ENCODE measurements at places on chromosomes 6 and 20.

GRCh38 chr6:30157581-30157980, 3.4 kb downstream of the TRIM10 start:
- no peak for DNase-seq

GRCh38 chr6:163460307-163460782, 45.8 kb downstream of the QKI start:
- DNase-seq: peak; percentile 12

GRCh38 chr6:7832904-7833750, 77.5 kb downstream of the TXNDC5 start:
- DNase-seq: no peak

- no peak for DNase-seq
Measured at GRCh38 chr6:16273256-16273655, 34.9 kb downstream of the GMPR start.

DNA sequence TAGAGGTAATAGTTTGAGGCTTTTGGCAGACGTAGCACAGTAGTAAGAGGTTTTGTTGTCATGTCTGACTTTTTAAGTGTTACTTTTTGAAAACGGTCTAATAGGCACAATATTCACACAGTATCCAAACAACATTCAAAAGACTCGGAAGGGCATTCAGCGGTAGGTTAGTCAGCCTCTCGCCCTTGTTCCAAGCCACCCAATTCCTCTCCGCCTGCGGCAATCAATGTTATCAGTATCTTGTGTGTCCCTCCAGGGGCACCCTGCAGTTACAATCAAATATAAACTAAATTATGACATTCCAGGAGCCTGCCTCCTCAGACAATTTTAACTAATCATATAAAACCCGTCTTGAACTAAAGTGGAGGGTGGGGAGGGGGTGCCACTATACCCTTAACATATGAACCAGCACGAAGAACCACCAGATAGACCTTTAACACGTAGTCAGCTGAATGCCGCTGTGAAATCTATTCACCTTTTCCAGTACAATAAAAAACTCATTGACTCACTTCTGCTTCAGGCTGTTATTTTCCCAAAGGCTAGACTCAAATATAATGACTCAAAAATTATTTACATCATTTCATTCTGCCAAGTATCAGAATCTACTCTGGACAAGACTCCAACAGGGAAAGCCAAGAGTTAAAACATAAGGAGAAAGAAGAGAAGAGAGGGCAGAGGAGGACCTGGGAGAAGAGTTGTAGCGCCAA, 1.6 kb downstream of the TENT5A start:
- DNase-seq: no peak

DNA sequence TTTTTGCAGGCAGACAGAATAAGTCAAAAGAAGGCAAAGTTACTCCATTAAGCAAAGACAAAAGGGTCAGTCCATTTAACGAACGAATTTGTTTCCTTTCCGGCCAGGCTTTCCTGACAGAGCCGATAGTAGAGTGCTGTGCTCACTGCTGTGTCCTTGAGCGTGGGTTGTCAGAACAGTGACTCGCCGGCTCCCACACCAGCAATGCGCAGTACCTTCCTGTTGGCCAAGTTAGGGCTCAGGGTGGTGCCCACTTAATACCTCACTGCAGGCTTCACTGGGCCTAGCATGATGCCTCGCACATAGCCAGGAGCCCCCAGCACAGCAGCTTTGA, 294.7 kb downstream of the FOXC1 start:
- DNase-seq: no peak

GRCh38 chr20:42441864-42442331, 747.8 kb downstream of the PTPRT start:
- DNase-seq: no peak

GRCh38 chr20:2816030-2816582, at the start of gene TMEM239:
Gene TMEM239 (plus strand): TSS chr20:2816364. CDS start chr20:2816555, 191 bp downstream.
- no peak for DNase-seq

DNA sequence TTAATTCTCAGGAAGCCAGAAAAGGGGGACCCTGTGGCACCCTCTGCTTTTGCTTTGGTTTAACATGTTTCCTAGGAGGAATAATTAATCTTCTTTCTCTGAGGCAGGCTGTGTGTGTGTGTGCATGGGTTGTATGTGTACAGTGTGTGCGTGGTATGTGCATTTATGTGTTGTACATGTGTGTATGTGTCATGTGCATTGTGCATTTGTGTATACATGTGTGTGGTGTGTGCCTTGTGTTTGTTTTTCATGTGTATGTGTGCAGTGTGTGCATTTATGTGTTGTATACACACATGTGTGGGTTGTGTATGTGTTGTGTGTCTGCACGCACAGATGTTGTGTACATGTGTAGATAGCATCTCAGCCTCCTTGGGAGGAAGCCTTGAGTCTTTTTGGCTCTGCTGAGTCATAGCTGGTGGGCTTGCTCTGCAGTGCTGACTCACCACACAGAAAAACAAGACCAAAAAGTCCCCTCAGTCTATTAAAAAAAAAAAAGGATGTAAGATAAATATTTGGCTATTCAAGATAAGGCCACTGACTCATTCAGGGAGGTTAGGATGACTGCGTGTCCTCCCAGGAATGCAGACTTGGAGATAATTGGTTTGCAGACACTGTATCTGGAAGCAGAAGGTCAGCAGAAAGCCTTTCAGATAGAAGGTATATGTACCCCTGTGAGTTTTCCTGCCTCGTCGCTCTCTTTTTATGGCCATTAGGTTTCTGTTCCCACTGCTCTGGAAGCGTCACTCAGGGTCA, 58.6 kb downstream of the SYNJ2 start:
- DNase-seq: peak; percentile 64

DNA sequence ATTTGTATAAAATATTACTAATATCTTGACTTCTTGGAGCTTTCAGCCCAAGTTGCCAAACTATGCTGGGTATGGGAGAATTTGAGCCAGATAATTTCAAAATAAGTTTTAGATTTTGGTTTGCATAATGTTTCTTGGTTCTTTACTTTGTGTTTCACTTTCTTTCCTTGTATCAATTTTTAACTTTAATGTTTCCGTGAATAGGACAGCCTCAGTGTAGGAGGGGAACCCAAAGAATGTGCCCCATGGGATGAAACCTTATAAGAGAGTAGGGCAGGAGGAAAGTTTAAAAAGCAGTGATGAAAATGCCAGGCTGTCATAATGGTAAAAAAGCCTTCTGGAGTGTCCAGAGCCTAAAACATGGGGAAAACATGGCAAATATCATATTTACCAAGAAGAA, 252.4 kb upstream of the IRAK1BP1 start:
- DNase-seq: no peak

GRCh38 chr6:168888102-168888501, 365.5 kb downstream of the THBS2 start:
- no peak for DNase-seq

DNA sequence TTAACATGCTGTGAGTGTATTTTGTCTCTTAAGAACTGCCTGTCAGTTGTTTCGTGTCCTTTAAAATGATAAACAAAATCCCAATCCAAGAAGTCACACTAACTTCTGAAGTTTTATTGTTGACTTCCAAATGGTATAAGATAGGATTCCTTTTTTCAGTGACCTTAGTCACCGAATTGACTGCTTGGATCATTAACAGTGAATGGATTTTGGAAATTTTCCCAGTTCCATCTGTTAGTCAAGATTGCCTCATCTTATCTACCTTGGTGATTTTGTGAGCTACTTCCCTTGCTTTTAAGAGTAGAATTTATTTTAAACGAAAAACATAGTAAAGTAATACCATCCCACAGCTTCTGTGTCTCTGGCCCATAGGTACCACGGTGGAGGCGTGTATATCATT, 14.9 kb downstream of the RIOK1 start:
- no peak for DNase-seq
